LHCN-M2 (cell line): ENCODE measurements at places on chromosomes 5 and 9. TPM values are rescaled to one million over a fixed set of nuclear protein-coding genes. Genes with fewer than 3 reads are reported as not detected.
A peak's percentile ranks its signal among the peaks of the same experiment; 100 is the strongest.

DNA sequence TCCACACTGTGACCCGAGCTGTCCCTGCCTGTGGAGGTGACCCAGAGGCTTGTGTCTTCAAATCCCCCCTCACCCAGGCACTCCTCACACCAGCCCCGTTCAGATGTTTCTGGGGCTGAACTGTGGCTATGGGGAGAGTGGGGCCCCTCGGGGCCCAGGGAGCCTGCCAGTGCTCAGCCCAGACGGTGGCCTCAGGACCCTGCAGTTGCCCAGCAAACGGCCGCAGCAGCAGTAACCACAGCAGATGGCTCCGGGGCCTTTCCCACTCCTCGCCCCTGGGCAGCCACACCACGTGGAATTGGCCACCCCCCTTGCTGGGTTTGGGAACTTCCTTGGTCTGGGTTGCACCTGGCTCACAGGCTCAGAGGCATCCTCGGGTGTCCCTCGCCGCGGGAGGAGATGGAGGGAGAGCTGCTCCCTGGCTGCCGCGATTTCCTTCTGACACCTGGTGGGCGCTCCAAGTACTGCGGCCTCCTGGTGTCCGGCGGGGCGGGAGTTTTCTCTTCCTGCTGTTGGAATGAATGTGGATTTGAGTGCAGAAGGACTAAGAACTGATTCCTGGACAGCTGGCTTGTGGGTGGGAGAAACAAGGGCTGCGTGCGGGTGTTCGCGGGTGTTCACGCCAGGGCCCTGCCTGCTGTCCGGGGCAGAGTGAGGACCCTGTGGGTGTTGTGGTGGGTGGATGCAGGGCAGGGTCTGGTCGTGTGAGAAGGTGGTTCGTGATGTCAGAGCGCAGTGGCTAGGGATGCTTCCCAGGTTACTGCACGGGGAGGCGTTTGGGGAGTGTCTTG is 97.5 kb downstream of the COL5A1 start:
- DNase-seq: peak; percentile 77

GRCh38 chr5:88666761-88667495 is 216.1 kb downstream of the MEF2C start:
- DNase-seq: peak; percentile 19

GRCh38 chr5:56375011-56375410 is 141.9 kb upstream of the ANKRD55 start:
- DNase-seq: peak; percentile 12

DNA sequence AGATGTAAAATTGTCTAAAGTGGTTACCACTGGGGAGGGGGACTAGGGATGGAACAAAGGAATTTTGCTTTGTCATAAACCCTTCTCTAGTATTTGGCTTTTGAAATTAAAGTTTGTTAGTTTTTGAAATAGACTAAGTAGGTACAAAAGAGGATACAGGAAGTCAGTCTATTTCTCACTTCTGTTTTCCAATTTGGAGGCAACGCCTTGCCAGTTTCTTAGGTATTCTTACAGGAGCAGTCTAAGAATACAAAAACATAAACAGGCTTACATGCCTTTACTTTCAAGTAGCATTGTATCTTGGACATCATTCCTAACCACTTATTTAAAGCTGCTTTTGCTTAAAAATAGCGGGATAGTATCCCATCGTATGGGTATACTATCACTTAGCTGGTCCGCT is 34.4 kb downstream of the ALG2 start:
- no peak for DNase-seq

DNA sequence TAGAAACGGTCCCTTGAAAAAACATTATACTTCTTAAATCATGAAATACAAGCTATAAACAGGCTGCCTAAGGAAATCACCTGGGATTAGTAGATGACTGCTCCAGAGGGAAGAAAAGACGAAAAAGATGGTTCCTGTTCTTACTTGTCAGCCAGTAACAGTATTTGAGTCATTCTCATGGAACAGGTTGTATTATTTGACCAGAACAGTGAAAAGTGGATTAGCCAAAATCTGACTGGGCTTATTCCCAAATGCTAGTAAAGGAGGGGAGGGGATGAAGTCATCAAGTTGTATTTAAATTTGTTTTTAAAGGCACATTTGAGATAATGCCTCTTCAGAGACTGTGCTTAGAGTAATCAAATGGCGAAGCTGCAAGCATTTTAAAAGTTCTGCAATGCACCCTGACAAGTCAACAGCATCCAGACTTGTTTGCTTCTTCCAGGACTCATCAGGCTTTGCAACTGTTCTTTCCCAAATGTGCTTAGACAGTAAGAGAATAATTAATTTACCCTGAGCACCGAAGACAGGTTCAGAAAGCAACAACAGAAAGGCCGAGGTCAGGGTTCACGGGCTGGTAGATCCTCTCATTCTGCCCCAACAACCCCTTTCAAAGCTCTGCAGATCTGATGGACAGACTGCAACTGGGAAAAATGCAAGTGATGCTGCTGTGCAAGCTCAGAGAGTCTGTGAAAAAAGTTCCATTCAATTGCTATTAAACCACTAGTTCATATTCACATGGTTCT is 800.6 kb downstream of the KCTD16 start:
- no peak for DNase-seq

- DNase-seq: peak; percentile 88
These were observed 1.4 kb upstream of the ENC1 start for GRCh38 chr5:74641735-74642542.

- DNase-seq: peak; percentile 92
These were observed 31.6 kb upstream of the F2RL1 start for GRCh38 chr5:76787237-76787636.

GRCh38 chr5:138648841-138649240 is 73.6 kb upstream of the HSPA9 start:
- DNase-seq: no peak

DNA sequence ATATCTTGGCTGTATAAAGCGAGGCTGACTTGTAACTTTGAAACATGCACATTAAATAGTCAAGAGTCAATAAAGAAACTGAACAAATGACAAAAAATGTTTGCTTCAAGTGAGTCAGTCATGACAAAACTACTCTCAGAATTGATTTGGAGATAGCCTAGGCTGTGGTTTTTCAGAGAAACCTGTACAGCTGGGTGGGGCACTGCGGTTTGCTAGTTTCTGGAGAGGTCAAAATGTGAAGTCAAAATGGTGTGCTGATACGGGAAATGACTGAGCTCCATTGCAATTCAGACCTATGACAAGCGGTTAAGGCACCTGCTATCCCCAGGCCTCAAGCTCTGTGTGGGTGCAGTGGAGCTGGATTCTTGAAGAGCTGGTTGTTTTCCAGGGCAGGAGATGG is 10.3 kb upstream of the CD180 start:
- peak; percentile 91 for DNase-seq

DNA sequence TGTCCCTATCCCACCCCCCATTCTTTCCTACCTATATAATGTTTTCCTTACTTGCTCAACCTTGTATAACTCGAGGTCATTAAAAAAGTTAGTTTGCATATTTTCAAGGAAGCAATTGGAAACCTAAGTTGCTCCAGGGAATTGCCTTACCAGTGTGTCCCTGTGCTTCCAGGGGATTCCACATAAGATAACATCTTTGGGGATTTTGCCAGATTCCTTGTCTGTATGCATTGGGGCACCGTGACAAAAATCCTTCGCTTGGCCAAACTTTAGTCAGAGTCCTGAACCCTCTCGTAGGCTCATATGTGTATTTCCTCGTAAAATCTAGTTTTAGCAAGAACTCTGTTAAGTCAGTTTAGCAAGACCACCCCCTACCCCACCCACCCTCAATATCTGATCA is 14.7 kb upstream of the OSMR start:
- DNase-seq: no peak

DNA sequence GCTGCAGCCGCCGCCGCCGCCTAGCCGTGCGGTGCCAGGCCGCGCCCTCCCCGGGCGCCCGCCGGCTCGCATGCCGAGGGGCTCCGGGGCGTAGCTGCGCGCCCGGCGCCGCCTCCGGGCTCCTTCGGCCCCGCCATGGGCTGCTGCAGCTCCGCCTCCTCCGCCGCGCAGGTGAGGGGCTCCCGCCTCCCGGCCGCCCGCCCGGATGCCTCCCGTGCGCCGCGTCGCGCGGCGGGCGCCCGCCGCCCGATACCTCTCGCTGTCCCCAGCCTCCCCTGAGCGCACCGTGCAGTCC is 230 bp downstream of the SLC44A1 start:
- DNase-seq: no peak

GRCh38 chr9:38257626-38258215 is 134.8 kb upstream of the ALDH1B1 start:
- no peak for DNase-seq

The SPINK7 gene
- not detected in 2 replicates for total RNA-seq

The SNCB gene
- 0.83 and 2.0 TPM in 2 replicates for total RNA-seq

The PDGFRB gene
- 7.9 and 8.7 TPM in 2 replicates for total RNA-seq

The C7 gene
- total RNA-seq: not detected in 2 replicates

The WDR38 gene
- not detected in 2 replicates for total RNA-seq

The TMEM232 gene
- 1.1 and 1.3 TPM in 2 replicates for total RNA-seq
